GM23338 (cell line): ENCODE measurements at places on chromosomes 2 and 18. TPM values are rescaled to one million over a fixed set of nuclear protein-coding genes. Genes with fewer than 3 reads are reported as not detected.

DNA sequence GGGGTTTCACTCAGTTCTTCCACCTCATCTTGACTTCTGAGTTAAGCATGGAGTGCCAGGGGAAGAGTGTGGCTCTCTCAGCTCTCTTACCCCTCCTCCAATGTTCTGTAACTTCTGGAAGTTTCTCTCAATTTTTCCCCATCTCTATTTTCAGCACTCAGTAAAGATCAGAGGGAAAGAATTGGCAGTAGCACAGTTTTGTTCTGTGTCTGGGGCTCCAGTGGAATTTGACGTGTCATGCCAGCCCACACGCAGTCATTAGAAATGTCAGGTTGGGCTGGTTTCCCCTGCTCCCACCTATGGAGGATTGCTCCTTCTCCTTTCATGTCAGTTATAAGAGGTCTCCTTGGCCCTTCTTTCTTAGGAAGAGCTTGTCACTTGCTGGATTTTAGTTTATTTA, 104.6 kb upstream of the COL3A1 start:
- 0 out of 2 replicates have a peak, but pooled peaks cover 5% of the 10 kb centered on the region for H3K36me3 ChIP-seq
- H3K27me3 ChIP-seq, result no peaks in the 10 kb centered on the region
- DNase-seq, result peak; percentile 13

- no peaks in the 10 kb centered on the region for H3K27me3 ChIP-seq
- no peak overlapping the region for H3K4me3 ChIP-seq
- no peak for DNase-seq
- H3K36me3 ChIP-seq, result no peaks in the 10 kb centered on the region
These were observed 492.3 kb downstream of the XIRP2 start for GRCh38 chr2:167380555-167380954.

GRCh38 chr2:233844064-233844807, 10.1 kb downstream of the HJURP start:
- H3K27me3 ChIP-seq, result no peaks in the 10 kb centered on the region

- H3K36me3 ChIP-seq, result no peaks in the 10 kb centered on the region; the same call in 1 of the 2 replicates
- H3K27me3 ChIP-seq, result no peaks in the 10 kb centered on the region
These were observed 135.2 kb upstream of the EPC2 start for GRCh38 chr2:148509288-148509902.

- DNase-seq, result peak; percentile 90
- H3K27me3 ChIP-seq, result no peaks in the 10 kb centered on the region
- no peak overlapping the region for H3K27ac ChIP-seq
- H3K36me3 ChIP-seq, result no peaks in the 10 kb centered on the region
- no peak overlapping the region for H3K4me3 ChIP-seq
These were observed 111.3 kb downstream of the ESCO1 start for GRCh38 chr18:21489119-21489750.

- no peaks in the 10 kb centered on the region for H3K27me3 ChIP-seq
- H3K27ac ChIP-seq, result no peak overlapping the region
- H3K36me3 ChIP-seq, result no peaks in the 10 kb centered on the region
- no peak for DNase-seq
- no peak overlapping the region for H3K4me3 ChIP-seq
These were observed 170.4 kb upstream of the BCL2L11 start for GRCh38 chr2:110950281-110950680.

GRCh38 chr2:51212374-51212773, 180.4 kb upstream of the NRXN1 start:
- H3K4me1 ChIP-seq, result no peaks in the 10 kb centered on the region
- no peaks in the 10 kb centered on the region for H3K36me3 ChIP-seq
- DNase-seq, result no peak
- H3K27ac ChIP-seq, result no peak overlapping the region

GRCh38 chr2:161980976-161981375, 93.0 kb downstream of the DPP4 start:
- no peaks in the 10 kb centered on the region for H3K27me3 ChIP-seq
- no peaks in the 10 kb centered on the region for H3K36me3 ChIP-seq
- no peak overlapping the region for H3K4me3 ChIP-seq
- peaks cover 6% of the 10 kb centered on the region; the same call in 1 of the 2 replicates for H3K4me1 ChIP-seq

GRCh38 chr2:94890234-94890633, 19.0 kb downstream of the TEKT4 start:
- peak overlapping the region; percentile 80 for H3K27ac ChIP-seq
- H3K4me1 ChIP-seq, result peaks cover 52% of the 10 kb centered on the region
- no peaks in the 10 kb centered on the region for H3K27me3 ChIP-seq
- DNase-seq, result peak; percentile 42
- H3K36me3 ChIP-seq, result no peaks in the 10 kb centered on the region

- H3K4me3 ChIP-seq, result no peak overlapping the region
- no peaks in the 10 kb centered on the region for H3K36me3 ChIP-seq
- DNase-seq, result no peak
- no peak overlapping the region for H3K27ac ChIP-seq
These were observed 36.9 kb downstream of the ATOH8 start for GRCh38 chr2:85790499-85791188.

GRCh38 chr2:170227951-170228350, 50.0 kb downstream of the MYO3B start:
- no peak for DNase-seq
- H3K36me3 ChIP-seq, result no peaks in the 10 kb centered on the region
- H3K4me1 ChIP-seq, result 0 out of 2 replicates have a peak, but pooled peaks cover 2% of the 10 kb centered on the region
- no peaks in the 10 kb centered on the region for H3K27me3 ChIP-seq

DNA sequence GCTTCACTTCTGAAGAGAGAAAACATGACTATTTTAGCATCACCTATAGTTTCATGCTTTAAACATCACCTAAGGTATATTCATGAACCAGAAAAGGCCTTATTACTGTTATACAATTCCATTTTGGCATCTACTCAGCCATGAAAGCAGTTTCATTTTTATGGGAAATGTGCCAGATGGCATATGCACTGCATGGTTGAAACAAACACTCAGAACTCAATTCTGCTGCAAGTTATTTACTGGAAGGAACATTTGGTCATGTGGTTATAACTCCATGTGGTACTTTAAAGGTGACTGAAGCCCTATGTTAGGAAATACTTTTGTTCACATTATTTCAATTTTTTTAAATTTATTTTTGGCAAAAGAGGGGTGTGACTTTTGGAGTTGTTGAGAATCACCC, 287.5 kb upstream of the CRIM1 start:
- no peak overlapping the region for H3K4me3 ChIP-seq
- no peak overlapping the region for H3K27ac ChIP-seq
- no peaks in the 10 kb centered on the region for H3K4me1 ChIP-seq
- DNase-seq, result no peak

GRCh38 chr18:62198259-62198658, 11.2 kb downstream of the RELCH start:
- no peak overlapping the region for H3K4me3 ChIP-seq
- no peaks in the 10 kb centered on the region for H3K27me3 ChIP-seq
- no peak overlapping the region for H3K27ac ChIP-seq
- no peak for DNase-seq

DNA sequence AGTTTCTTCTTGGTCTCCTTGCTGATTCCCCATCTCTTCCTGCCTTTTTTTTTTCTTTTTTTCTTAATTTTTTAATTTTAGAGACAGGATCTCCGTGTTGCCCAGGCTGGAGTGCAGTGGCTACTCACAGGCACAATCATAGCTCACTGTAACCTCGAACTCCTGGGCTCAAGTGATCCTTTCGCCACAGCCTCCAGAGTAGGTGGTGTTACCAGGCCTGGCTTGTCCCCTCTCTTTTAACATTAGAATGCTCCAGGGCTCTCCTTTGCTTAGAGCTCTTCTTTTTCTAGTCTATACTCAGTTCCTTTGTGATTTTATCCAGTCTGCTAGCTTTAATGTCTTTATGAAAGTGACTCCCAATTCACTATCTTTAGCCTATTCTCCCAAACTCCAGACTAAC, 89.2 kb downstream of the ARHGEF33 start:
- H3K4me1 ChIP-seq, result peaks cover 11% of the 10 kb centered on the region
- no peaks in the 10 kb centered on the region for H3K27me3 ChIP-seq
- no peak overlapping the region for H3K4me3 ChIP-seq
- H3K36me3 ChIP-seq, result no peaks in the 10 kb centered on the region
- no peak overlapping the region for H3K27ac ChIP-seq
- peak; percentile 15 for DNase-seq

GRCh38 chr2:9167718-9168657, 38.6 kb upstream of the ASAP2 start:
- no peaks in the 10 kb centered on the region for H3K36me3 ChIP-seq
- DNase-seq, result no peak
- peaks cover 13% of the 10 kb centered on the region for H3K4me1 ChIP-seq
- H3K27ac ChIP-seq, result no peak overlapping the region

DNA sequence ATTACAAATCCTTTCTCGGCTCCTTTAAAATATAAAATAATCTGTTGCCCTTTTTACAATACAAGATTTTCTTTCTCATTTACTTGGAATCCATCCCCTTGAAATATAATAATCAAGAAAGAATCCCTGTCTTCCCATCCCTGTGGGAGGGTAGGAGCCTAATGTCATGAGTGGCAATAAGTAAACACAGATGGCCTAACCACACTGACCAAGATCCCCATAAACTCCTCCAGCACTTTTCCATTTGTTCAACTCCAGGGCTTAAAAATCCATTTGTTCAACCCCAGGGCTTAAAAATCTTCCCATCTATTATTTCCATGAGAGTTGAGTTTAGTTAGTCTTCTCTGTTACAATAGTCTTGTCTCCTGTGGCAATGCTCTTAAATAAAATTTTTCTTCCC, 297.6 kb downstream of the CDH7 start:
- no peak overlapping the region for H3K4me3 ChIP-seq
- DNase-seq, result no peak
- no peaks in the 10 kb centered on the region for H3K27me3 ChIP-seq
- no peak overlapping the region for H3K27ac ChIP-seq

The GCG gene
- not detected in 2 replicates for total RNA-seq

The GLI2 gene
- 41.7 and 53.6 TPM in 2 replicates for total RNA-seq

The LIMS4 gene
- not detected in 2 replicates for total RNA-seq

The KLHL14 gene
- total RNA-seq, result 0.78 and 1.9 TPM in 2 replicates

The LAMA1 gene
- total RNA-seq, result 47.6 and 52.3 TPM in 2 replicates

The GKN2 gene
- not detected in 2 replicates for total RNA-seq

The SLC30A3 gene
- 5.1 and 8.3 TPM in 2 replicates for total RNA-seq

The RABL2A gene
- total RNA-seq, result 4.1 and 5.0 TPM in 2 replicates

The UGT1A3 gene
- not detected in 2 replicates for total RNA-seq

The MEP1B gene
- total RNA-seq, result not detected in 2 replicates

The CHRNG gene
- total RNA-seq, result not detected in 2 replicates
